ENCODE measurements at places on chromosomes 3 and 15.

DNA sequence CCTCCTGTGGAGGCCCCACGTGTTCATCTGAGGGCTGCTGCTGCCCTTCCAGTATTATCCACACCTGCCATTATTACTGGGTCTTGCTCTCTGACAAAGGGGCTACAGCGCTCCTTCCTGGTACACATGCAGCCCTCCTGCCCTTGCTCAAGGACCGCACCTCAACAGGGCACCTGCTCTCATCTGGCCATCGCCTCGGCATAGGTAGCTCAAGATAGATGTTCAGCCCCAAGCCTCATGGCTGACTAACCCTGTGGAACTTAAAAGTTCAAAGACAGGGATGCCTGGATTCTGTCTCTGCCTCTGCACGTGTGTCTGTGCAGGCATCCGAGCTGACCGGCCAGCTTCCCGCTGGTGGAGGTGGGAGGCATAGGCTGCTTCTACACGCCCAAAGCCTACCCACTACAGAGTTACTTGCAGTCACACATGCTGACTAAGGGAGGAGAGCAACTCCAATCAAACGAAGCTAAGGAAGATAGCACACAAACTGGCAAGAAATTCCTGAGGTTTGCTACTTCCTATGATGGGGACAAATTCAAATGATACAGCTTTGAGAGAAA lies 152.5 kb upstream of the ATP10A start:
- DNase-seq, result no peak

- DNase-seq, result no peak
Measured at GRCh38 chr3:57877116-57877515, 121.0 kb downstream of the SLMAP start.

DNA sequence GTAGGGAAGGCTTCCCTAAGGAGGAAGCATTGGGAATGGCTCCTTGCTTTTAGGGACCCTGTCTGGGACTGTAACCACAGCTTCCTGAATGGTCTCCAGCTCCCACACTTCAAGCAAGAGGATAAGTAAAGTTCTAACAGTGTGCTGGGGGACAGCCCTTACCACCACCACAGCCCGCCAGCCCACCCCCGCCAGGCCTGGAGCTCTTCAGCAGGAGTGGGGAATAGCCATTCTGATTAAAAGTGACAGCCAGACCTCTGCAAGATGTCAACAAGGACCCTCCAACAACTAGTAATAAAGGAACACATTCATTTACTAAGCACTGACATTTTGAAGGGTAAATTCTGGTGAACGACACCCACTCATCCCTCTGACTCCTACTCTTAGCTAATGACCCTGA lies 49.4 kb downstream of the CPN2 start:
- DNase-seq, result no peak

- no peak for DNase-seq
Measured at GRCh38 chr3:46351646-46352045, 2.3 kb upstream of the CCR2 start.

DNA sequence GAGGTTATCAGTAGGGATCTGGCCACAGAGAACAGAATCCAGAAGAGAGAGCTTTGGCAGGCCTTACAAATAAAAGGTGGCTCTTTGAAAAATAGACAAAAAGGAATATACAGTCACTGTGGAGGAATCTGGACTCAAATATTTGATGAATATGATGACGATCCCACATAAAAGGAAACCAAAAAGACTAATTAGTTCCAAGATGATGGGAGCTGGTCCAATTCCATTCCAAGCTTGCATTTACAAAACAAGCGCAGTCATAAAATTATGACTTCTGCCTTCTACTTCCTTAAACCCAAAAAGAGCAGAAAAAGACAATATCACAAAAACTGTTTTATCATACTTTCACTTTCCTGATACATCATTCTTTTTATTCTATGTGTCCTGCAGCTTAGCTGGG lies 285.8 kb downstream of the DIPK2A start:
- no peak for DNase-seq

DNA sequence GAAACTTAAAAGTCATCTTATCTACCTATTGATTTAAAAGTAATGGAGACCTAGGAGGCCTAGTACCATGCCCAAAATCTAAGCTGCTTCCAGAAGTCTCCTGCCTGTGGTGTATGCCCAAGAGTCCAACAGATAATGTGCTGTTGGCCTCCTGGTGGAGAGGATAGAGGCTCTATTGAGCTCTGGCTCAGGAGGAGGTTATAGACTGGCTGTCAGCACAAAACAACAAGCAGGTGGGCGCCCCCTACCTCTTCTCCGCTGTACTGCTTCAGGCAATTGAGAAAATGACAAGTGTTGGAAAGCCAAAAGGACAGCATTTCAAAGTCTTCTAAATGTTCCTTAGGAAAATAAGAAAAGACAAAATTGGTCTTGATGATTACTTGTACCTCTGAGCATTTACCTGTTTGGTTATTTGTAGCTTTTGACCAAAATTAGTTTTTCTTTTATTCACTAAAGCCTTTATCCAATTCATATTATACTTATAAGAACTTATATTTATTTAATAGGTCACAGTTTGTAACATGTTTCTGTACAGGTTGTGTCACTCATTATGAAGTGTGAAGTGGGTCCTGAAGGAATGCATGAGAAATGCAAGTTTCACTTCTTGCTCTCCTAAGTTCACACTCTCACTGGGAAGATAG lies 17.2 kb upstream of the GNB5 start:
- no peak for DNase-seq

DNA sequence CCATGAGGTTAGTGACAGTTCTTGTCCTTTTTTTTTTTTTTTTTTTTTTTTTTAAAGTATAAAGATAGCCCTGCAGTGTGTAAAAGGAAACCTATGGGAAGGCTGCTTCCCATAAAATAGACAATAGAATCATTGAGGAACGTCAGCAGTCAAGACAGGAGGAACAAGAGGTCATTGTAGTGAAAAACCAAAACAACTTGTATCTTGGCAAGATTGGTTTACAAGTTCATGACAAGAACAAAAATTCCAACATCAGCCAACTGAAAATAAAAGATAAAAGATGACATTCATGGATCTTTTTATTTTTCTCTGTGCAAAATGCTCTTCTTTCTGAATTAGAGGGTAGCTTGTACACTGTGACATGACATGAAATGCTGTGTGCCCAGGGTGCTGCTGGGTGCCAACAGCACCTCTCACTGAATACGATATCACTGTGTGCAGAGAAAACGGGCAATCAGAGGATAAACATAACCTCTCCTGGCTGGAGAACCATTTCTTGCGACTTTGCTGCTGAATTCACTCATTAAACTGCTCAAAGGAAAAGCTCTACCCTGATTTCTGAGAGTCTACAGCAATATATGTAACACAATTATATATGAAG lies 30.1 kb upstream of the IP6K2 start:
- DNase-seq, result no peak
